Right ventricle myocardium inferior (tissue), 1 donor: ENCODE measurements at places on chromosomes 11 and 22. TPM values are rescaled to one million over a fixed set of nuclear protein-coding genes. Genes with fewer than 3 reads are reported as not detected.

DNA sequence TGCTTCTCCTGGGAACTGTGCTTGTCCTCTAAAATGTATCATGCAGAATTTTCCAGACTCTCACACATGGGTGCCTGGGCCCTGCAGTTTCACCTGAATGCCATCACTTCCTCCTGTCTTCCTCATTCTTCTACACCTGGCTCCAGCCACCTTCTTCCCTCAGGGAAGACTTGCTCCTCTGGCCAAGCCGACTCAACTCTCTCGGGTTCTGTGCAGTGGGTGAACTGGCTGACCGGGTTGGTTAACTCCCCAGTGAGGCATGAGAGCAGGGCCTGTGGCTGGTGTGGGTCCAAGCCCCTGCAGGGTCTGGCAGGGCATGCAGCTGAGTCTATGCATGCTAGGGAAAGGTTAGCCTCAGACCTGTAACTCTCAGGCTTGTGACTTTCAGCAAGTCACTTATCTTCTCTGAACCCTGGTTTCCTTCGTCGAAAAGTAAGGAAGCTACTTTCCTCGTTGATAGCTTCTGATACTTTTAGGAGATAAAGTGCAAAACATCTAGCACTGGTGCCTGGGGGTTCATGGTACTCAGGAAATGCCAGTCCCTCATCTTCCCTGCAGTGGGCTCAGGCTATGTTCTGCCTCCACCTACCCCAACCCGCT is 11.9 kb downstream of the CD82 start:
- DNase-seq, result no peak

DNA sequence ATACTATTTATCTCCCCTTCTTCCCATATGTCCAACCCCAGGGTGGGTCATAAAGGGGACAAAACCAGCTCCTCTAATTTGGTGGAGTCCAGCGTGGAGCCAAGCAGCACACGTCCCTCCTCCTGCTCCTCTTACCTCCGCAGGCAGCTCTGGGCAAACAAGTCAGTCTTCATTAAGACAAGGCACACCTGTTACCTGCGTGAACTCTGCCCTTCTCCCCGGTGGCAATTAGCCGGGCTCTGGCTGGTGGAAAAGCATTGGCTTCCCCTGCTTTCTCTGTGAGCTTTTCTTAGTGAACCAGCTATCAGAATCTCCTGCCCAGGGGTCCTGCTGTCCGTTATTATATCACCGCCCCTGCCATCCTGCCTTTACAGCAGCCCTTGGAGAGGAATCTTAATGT is 418.7 kb upstream of the CADM1 start:
- DNase-seq, result no peak

DNA sequence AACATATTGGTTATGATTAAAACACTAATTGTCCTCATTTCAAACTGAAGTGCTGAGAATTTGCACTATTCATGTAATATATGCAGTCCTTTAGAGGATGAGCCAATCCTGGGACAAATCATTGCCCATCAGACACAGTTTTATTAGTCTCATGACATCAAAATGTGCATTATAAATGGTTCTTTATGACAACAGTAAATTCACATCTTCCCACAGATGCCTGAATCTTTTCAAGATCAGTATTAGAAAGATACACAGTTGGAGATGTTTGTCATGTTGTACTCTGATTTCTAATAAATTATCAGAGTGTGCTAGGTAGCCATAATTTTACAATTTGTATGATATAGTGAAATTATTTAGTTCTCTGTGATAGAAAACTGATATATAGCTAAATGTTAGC is 813.5 kb downstream of the FAM181B start:
- DNase-seq, result no peak

GRCh38 chr22:39847477-39847876 is 46.1 kb downstream of the ENTHD1 start:
- no peak for DNase-seq

DNA sequence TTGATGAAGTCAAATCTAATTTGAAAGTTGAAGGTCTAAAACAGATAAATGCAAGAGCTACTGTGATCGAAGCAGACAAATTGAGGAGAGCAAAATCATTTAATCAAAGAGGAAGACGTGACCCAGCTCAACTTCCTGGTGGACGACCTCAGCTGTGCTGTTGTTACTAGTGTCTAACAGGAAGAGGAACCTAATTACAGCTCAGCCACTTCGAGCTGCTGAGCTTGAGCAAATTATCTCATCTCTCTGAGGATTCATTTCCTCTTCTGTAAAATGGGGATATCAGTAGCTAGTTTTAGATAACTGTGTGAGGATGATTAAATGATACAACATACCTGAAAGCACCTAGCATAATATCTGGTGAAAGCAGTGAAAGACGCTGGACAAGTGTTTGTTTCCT is 48.6 kb upstream of the OLFML1 start:
- DNase-seq, result no peak

DNA sequence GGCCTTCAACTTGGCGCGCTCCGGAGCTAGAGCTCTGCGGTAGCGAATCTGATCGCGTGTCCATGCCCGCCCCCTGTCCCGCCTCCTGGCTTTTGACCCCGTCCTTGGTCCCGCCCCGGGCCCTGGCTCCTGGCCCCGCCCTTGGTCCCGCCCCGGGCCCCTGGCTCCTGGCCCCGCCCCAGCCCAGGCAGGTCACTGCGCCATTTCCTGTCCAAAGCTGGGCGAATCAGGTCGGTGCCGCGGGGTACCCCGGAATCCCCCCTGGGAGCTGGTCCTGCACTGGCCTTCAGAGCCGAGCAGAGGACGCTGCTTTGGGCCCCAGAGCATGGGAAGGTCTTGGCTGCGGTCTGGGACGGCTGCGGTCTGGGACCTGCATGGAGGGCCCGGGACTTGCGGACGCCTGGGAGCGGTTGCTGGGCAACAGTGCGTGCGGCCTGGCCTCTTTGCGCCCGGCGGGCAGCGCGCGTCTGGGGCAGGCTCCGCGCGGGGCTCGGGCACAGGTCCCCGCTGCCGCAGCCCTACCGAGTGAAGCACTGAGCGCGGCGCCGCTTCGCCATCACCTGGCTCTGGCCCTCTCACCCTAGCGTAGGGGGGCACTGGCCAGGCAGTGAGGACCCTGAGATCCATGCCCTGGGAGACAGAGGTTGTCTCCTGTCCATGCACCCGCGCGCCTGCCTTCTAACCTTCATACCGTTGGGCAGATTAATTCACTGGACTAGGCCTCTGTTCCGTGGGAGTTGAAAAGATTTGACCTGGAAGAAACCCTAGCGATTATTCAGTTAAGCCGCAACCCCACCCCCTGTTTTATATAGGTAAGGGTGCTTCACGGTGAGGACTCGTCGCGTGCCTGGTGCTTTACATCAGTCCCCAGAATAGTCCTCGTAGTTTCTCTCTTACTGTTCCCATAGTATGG is at the start of gene TTC12:
Gene TTC12 (plus strand): TSS at position 195 of the 913 bp plus-strand sequence. CDS start 1,675 bp downstream, outside the sequence.
- DNase-seq, result peak; percentile 97

- no peak for DNase-seq
Observed at GRCh38 chr11:26626346-26626745, 54.3 kb upstream of the MUC15 start.

DNA sequence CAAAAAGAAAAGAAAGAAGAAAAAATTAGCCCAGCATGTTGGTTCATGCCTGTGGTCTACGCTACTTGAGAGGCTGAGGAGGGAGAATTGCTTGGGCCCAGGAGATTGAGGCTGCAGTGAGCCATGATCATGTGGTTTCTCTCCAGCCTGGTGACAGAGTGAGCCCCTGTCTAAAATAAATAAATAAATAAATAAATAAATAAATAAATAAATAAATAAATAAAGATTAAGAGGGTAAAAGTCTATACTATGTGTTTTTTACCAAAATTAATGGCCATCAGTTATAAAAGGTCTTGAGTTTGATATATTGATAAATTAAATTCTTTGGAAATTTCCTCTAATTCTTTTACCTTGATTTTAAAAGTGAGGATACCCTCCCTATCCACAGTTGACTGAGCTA is 25.2 kb upstream of the DEPDC7 start:
- no peak for DNase-seq

DNA sequence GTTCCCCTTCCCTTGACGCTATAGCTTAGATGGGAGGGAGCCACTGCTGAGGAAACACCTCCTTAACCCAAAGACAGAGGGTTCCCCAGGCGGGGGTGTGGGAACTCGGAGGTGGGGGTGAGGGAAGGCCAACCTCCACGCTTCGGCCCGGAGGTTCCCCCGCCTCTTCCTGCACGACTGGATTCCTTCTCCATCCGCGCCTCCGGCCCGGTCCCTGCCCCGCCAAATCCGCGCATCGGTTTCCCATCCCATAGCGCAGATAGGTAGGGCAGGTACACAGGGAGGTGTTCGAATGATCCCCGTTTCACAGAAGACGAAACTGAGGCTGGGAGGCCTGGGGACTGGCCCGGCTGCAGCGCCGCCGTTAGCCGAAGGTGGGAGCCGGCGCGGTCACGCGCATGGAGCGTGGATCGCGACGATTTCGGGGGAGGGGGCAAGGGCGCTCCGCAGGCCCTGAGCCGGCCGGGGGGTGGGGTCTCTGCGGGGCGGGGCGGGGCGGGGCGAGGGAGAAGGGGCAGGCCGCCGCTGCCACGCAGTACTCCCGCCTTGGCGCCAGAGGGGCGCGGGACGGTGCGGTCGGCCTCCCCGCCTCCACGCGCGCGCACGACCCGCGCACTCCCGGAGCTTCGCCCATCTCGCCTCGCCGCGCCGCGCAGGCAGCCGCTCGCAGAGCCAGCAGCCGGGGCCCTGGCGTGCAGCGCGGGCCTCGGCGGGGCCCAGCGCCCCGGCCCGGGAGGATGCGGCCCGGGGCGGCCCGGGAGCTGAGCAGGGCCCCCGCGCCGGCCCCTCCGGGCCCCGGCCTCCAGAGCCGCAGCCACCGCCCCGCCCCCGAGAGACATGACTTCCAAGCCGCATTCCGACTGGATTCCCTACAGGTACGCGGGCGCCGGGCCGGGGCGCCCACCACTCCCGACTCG is at the start of gene TUB:
Gene TUB (plus strand): TSS at position 538 of the 917 bp plus-strand sequence. CDS start 300 bp downstream, at position 838.
- DNase-seq, result no peak

DNA sequence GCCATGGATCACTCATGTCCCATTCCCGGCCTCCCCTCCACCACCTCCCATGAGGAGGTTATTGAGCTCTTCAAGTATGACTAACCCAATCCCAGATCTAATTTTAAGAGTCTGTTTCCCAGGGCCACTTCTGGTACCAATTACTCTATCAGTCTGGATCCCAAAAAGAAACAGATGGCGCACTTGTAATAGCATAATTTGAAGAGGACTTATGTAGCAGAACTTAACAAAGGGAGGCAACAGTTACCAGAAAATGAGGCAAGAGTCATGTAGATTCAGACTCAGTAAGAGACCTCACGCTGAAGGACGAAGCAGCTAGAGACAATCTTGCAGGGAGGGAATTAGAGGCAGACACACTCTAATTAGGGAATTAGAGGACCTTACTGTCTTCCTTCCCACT is 46.9 kb downstream of the DDX6 start:
- DNase-seq, result no peak

- no peak for DNase-seq
Observed at GRCh38 chr22:24008022-24008283, 2.7 kb upstream of the GSTT4 start.

DNA sequence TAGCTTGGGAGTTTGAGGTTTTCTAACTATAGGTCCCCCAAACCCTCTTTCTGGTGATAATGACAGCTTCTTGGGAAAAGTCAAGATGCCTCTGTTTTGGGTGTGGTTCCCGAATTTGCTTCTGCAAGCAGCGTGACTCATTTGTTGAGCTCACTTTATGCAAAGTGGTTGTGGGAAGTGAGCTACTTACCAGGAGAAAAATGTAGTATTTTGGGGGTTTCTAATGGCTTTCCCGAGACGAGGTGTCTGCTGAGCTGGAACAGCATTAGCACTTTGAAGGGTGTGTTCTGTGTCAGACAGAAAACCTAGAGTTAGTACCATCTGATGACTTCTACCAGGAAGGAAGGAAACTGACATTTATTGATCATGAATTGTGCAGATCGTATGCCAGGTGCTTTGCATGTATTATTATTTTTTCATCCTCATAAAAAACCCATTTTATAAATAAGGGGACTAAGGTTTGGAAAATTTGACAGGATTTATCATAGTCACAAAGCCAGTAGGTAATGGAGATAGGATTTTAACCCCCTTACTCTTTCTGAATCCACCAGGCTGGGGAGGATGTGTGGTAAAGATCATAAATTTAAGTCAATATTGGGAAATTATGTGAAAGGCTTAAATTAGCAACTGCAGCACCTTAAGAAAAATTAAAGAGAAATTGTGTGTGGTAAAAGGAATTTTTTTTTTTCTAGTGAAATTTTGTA is 108.8 kb upstream of the CD44 start:
- DNase-seq, result no peak

- DNase-seq, result no peak
Observed at GRCh38 chr11:73662445-73663157, 16.2 kb downstream of the PLEKHB1 start.

GRCh38 chr11:76574406-76574805 is 96.1 kb downstream of the LRRC32 start:
- no peak for DNase-seq

DNA sequence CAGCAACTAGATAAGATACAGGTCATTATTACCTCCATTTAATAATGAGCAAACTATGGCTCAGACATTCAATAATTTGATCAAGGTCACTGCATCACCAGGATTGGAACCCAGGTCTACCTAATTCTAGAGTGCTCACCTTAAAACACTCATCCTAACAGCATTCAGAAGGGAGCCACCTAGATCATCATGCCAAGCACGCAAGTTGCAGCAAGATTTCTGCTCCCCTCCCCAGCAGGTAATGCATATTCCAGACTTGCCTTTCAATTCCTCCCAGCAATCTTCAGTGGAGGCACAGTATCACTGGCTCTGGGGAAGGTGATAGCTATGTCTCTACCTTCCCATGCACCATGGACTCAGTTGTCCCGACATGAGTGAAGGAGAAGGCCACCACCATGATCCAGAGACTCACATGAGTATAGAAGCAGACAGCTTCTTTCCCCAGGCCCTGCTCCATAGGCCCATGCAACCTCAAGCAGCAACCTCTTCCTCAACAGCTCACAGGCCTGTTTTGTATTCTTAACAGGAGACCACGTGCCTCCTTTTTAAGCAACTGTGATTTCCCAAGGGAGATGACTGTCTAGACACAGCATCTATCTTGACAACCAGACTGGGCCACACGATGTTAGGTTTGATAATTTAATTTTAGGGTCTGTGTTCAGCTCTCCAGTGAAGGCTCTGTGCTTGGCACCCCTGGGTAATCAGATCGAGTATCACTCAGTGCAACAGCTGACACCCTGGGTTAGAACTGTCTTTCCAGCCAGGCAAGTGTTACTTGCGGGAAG is 36.4 kb downstream of the RAB30 start:
- no peak for DNase-seq

GRCh38 chr22:46054091-46055073 is 77.4 kb upstream of the WNT7B start:
- peak; percentile 91 for DNase-seq

- DNase-seq, result no peak
Observed at GRCh38 chr11:22798901-22799300, 30.7 kb downstream of the SVIP start.

- no peak for DNase-seq
Observed at GRCh38 chr11:20729597-20730105, 60.3 kb downstream of the NELL1 start.

- no peak for DNase-seq
Observed at GRCh38 chr11:69368119-69368880, 74.3 kb downstream of the MYEOV start.

The MRGPRX1 gene
- total RNA-seq, result not detected

The LRRC74B gene
- not detected for total RNA-seq

The IRAG1 gene
- total RNA-seq, result 5.9 TPM

The MPZL2 gene
- 11.4 TPM for total RNA-seq

The GRM5 gene
- not detected for total RNA-seq
